GF-D8 (cell line): ENCODE measurements at places on chromosomes 2 and 18.
A peak's percentile ranks its signal among the peaks of the same experiment; 100 is the strongest.

DNA sequence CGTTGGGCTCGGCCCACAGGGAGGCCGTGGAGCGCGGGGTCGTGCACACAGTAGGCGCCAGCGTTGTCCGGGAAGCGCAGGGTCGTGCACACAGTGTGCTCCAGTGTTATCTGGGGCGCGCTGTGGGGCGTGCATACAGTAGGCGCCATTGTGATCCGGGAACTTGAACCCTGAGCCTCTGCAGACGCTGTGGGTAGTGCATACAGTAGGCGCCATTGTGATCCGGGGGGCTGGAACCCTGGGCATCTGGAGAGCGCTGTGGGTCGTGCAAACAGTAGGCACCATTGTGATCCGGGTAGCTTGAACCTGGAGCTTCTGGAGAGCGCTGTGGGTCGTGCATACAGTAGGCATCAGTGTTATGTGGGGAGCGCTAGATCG is 793 bp downstream of the ZNF236 start:
- DNase-seq = no peak

- no peak for DNase-seq
These were observed 286.1 kb upstream of the SIX3 start for GRCh38 chr2:44655401-44655864.

- no peak for DNase-seq
These were observed 85.4 kb downstream of the DPP4 start for GRCh38 chr2:161988589-161988988.

- no peak for DNase-seq
These were observed 3.5 kb downstream of the FARP2 start for GRCh38 chr2:241359481-241360045.

DNA sequence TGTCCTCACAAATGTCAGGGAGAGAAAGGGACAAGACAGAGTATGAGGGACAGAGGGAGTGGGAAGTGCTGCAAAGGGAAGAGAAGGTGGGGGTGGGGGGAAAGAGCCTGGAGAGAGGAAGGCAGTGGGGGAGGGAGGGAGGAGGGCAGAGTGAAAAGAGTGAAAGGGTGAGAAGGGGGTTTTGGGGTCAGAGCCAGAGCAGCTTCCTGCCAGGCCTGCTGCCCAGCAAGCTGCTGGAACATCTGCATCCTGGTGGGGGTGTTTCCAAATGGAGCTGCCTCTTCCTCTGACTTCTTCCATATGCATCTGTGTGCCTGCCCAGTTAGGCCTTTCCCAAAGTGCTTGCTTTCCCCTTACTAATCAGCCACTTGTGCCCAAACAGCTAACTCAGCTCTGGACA is 94.3 kb upstream of the CELF4 start:
- no peak for DNase-seq

- peak; percentile 48 for DNase-seq
These were observed 145.6 kb downstream of the HDAC4 start for GRCh38 chr2:239255218-239255617.

GRCh38 chr2:238938401-238939055 is 90.6 kb downstream of the TWIST2 start:
- DNase-seq = no peak

DNA sequence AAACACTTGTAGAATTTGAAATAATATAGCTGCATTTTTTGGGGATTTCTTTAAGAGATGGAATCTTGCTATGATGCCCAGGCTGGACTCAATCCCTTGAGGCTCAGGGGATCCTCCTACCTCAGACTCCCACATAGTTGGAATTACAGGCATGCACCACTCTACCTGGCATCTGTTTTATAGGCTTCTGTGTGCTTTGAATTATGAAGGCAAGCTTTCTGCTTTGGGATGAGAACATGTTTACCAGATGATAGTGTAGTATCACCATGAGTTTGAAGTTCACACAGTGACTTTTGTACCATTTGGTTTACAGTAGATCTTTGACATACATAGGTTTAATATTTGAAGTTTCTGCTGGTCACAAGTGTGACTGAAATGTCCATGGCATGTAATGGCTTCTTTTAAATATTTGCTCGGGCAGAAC is 10.7 kb downstream of the CNOT11 start:
- DNase-seq = no peak

GRCh38 chr2:121483021-121483420 is 47.7 kb upstream of the RNU4ATAC start:
- no peak for DNase-seq

DNA sequence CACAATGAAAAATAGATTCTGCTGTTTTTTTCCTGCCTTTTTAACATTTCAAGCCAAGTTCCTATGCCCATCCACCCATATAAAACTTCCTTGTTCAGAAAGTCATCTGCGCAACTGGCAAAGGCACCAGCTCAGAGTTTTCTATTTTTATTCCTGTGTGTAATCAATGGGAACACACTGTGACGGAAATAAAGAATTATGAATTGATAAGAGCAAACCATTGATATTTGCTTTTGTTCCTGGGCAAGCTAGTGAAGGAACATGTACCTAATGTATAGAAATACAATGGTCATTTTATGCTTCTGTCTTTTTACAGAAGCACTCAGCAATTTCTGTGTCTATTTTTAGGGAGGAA is 30.8 kb upstream of the AAK1 start:
- no peak for DNase-seq

GRCh38 chr18:45588376-45589355 is 26.6 kb upstream of the SLC14A2 start:
- DNase-seq = no peak

DNA sequence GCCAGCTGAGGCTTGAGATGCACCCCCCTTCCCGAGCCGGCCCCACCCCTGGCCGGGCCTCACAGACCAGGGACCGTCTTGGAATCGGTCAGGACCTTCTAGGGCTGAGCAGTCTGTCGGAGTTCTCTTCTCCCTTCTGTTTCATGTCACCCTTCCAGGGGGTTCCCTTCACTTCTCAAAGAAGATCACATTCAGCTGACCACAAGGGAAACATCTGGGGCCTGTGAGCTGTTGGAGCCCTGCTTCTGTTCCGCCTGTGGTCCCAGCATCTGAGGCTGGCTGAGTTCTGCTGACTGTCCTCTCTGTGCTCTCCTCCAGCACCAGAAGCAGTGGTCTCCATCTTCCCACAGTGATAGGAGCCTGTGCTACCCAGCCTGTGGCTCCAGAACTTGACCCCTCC is 106.5 kb downstream of the SEPTIN10 start:
- DNase-seq = no peak

- DNase-seq = no peak
These were observed 7.1 kb downstream of the ACTG2 start for GRCh38 chr2:73899801-73900336.

DNA sequence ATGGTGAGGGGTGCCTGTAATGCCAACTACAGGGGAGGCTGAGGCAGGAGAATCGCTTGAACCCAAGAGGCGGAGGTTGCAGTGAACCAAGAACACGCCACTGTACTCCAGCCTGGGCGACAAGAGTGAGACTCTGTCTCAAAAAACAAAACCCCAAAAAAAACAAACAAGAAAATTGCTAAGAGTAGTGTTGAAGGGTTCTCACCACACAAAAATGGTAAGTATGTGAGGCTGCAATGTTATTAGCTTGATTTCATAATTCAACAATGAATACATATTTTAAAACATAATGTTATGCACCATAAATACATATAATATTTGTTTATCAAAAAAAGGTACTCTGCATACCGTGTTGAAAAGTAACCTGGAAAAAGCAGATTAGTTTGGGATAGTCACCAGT is 45.8 kb downstream of the PSMG2 start:
- DNase-seq = no peak

- DNase-seq = no peak
These were observed 19.8 kb upstream of the TCF4 start for GRCh38 chr18:55607773-55608172.

- no peak for DNase-seq
These were observed 53.3 kb downstream of the GULP1 start for GRCh38 chr2:188345020-188345419.

- DNase-seq = no peak
These were observed 135.9 kb upstream of the ARL4C start for GRCh38 chr2:234632527-234633391.

DNA sequence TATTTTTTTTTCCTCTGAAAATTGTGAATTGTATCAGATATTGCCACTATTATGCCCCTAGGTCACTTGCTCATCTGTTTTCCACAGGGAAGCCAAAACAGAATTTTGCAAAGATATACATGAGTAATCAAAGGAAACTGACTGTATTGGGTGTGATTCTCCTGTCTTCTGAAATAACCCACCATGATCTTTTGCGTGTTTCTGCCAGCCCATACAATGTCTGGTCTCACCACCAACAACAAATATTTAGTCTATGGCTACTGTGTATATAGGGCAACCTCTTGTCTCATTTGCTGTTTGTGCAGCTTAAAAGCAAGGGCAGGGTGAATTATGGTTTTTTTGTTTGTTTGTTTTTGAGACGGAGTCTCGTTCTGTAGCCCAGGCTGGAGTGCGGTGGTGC is 26.5 kb downstream of the EPAS1 start:
- DNase-seq = no peak

GRCh38 chr18:58412844-58413666 is 215.8 kb downstream of the ALPK2 start:
- no peak for DNase-seq

- no peak for DNase-seq
These were observed 191.6 kb upstream of the ID2 start for GRCh38 chr2:8490166-8490721.

- DNase-seq = no peak
These were observed 284.9 kb downstream of the INSIG2 start for GRCh38 chr2:118372886-118373830.

GRCh38 chr2:181836583-181836982 is 54.9 kb upstream of the ITPRID2 start:
- no peak for DNase-seq

- DNase-seq = no peak
These were observed 7.7 kb downstream of the SLC30A3 start for GRCh38 chr2:27255187-27255586.

DNA sequence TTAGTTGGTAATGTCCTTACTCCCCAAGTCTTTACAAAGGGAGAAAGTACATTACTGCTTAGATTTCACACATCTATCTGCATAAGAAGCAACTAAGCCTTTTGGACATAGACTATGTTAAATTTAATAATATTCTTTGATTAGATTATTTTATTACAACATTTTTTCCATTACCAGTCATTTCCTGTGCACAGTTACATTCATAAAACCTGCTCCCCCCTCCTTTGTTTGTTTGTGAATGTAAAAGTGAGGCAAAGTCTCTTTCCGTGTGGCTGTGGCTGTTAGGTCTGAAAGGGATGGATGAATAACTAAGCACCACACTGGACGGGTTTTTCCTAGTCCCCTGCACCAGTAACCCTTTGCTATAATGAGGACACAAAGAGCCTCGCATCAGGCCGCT is 9.6 kb downstream of the PTGR3 start:
- no peak for DNase-seq

DNA sequence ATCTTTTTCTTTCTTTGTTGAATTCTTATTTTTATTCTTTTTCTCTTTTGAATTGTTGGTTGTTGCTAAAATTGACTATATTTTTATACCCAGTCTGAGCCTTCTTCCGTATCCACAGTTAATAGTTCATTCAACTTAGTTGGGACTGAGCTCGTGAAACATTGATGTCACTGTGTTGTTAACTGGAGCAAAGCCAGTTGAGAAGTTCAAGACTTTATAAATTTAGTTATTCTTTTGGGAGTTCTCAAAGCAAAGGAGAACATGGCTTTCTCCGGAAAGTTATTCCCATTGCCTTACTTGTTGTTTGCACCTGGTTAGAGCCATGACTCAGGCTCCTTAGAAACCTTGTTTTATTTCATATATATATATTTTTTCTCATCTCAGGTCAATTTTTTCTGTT is 8.8 kb downstream of the CTLA4 start:
- DNase-seq = no peak

DNA sequence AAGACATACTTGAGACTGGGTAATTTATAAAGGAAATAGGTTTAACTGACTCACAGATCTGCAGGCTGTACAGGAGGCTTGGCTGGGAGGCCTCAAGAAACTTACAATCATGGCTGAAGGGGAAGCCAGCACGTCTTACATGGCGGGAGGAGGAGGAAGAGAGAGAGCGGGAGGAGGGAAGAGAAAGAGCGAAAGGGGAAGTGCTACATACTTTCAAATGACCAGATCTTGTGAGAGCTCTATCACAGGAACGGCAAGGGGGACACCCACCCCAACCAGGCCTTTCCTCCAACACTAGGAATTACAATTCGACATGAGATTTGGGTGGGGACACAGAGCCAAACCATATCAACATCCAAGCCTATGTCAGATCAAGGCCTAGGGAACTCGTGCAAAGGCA is 24.2 kb downstream of the MYL12B start:
- no peak for DNase-seq
